ENCODE measurements at places on chromosomes 16 and 17. TPM values are rescaled to one million over a fixed set of nuclear protein-coding genes. Genes with fewer than 3 reads are reported as not detected.

- no peak for DNase-seq
Measured at GRCh38 chr16:67672306-67672705, 5.7 kb downstream of the C16orf86 start.

DNA sequence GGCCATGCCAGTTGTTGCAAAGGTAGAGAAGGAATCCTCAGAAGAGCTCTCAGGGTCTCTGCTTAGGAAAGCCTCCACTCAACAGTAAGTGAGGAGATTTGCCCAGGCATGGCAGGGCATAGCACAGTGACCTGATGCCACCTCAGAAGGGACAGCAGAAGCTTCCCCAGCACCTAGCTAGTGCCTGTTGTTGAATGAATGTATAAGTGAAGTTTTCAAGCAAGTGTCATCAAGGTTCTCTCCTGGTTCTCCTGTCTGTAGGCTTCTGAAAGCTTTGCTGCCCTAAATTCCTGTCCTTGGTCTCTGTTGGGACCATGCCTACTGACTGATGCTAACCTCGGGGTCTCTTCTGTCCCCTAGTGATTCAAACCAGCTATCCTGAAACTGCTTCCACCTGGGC, 114.9 kb upstream of the TBX2 start:
- DNase-seq = no peak

GRCh38 chr17:70107441-70107840, 32.4 kb downstream of the KCNJ16 start:
- no peak for DNase-seq

DNA sequence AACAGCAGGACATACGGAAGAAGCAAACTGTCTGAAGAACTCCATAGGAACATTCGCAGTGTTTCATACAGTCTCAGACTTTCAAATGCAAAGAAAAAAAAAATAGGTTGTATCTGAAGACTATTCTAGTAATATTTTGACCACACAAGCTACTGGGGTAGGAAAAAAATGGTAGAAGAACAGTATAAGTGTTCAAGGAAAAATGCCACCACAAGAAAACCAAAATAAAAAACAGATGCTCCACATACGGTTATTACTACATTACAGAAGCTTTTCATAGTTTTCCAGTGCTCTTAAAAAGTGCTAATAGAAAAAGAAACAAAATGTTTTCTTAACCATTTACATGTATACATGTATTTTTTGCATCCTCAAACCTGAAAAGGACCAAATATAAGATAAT, 3.7 kb downstream of the NCOR1 start:
- DNase-seq = no peak

DNA sequence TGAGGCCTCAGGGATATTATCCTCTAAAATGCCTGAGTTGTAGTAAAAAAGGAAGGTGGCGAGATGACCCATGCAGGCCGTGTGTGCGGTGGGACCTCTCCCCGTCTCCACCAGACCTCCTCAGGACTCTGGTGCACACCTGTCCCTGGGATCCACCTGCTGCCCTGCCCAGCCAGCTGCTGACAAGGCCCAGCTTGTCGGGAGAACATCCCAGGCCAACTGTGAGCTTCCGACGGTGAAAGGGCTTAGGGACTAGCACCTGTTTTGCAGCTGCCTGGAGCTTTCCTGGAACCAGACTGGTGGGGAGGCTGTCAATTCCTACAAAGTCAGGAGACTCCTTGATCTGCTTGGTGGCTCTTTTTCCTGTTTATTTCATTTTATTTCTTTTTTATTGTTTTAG, 11.6 kb downstream of the IL34 start:
- peak; percentile 79 for DNase-seq

GRCh38 chr16:35506018-35506897, 2046.8 kb downstream of the TP53TG3F start:
- no peak for DNase-seq

- DNase-seq = no peak
Measured at GRCh38 chr17:26962255-26963162, 331.4 kb upstream of the WSB1 start.

GRCh38 chr16:87062569-87063442, 254.4 kb downstream of the C16orf95 start:
- peak; percentile 88 for DNase-seq

- DNase-seq = no peak
Measured at GRCh38 chr17:77908501-77908900, 50.0 kb upstream of the TNRC6C start.

DNA sequence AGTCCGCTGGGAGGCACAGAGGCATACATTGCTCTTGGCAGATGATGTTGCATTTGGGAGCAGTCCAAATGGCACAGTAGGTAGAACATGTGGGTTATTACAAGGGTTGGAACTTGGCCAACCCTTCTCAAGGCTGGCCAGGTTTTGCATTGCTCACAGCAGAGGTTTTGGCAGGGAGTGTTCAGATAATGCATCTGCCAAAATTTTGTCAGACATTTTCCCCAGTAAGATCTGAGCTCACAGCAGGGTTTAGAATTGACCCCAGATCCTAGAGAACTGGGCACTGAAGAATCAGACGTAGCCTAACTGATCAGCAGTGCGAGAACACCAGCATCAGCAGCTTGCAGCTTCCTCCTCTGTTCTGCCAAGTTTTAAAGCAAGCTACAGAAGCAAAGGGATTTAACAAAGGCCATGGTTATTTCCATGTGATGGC, 468.8 kb upstream of the KIF2B start:
- peak; percentile 93 for DNase-seq

DNA sequence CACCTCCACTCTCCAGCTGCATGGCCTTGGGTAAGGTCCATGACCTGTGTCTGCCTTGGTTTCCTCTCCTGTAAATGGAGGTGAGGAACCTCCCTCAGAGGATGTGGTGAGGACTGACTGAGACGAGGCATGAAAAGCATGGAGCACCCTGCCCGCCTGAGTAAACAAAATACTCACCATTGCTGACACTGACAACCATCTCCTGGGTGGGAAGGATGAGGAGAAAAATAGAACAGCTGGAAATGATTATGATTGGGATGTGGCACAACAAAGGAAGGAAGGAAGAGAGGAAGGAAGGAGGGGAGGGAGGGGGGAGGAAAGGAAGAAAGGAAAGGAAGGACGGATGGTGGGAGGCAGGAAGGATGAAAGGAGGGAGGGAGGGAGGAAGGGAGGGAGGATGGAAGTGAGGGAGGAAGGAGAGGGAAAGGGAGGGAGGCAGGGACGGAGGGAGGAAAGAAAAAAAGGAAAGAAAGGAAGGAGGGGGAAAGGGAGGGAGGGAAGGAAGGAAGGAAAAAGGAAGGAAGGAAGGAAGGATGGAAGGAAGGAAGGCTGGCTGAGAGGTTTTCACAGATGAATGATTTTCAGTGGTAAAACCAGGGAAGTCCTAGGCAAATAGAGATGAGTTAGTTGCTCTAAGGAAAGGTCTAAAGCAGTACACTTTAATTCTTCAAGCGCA, 276.5 kb upstream of the XYLT1 start:
- DNase-seq = no peak

- no peak for DNase-seq
Measured at GRCh38 chr17:4003501-4004421, 39.5 kb upstream of the ATP2A3 start.

DNA sequence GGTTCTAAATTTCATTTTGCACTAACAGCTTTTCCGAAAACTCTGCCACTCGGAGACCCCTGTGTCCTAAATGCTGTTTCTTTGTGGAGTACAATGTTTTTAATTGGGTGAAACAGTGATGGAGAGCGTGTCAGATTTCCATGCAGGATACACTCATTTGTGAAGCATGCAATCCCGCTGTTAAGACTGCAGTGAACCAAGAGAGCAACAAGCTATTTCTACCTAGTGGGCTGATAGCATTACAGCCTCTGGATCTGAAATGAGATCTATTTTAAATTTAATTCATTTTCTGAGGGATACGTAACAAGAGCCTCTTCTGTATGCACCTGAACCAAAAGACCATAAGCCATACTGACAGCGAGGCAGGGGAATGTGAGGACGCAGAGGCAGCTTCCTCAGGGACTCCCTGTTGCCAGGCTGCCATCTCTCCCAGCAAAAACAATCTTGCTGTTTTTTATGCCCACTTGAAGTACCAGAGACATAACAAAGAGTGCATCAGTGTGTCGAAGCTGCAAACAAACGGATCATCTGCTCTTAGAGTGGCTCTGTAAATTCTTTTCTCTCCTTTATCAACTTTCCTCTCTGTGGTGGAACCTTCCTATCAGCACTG, 199.9 kb upstream of the COX10 start:
- DNase-seq = no peak

- no peak for DNase-seq
Measured at GRCh38 chr17:80002690-80003490, 32.8 kb downstream of the TBC1D16 start.

- peak; percentile 23 for DNase-seq
Measured at GRCh38 chr17:52201767-52202519, 43.4 kb upstream of the CA10 start.

DNA sequence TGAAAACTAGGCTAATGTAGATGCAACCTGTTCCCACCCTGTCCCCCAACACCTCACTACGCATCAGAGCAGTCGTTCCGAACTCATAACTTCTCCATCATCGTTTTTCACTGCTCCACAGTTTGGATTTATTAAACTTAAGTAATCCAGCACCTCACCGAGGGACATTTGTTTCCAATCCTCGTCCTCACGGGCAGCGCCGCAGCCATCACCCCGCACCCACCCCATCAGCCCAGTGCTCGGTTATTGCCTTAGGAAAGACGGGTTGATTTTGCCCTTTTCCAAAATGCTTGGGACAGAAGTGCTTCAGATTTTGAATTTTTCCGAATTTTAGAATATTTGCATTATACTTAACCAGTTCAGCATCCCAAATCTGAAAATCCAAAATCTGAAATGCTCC, 71.0 kb upstream of the DOC2B start:
- DNase-seq = no peak

DNA sequence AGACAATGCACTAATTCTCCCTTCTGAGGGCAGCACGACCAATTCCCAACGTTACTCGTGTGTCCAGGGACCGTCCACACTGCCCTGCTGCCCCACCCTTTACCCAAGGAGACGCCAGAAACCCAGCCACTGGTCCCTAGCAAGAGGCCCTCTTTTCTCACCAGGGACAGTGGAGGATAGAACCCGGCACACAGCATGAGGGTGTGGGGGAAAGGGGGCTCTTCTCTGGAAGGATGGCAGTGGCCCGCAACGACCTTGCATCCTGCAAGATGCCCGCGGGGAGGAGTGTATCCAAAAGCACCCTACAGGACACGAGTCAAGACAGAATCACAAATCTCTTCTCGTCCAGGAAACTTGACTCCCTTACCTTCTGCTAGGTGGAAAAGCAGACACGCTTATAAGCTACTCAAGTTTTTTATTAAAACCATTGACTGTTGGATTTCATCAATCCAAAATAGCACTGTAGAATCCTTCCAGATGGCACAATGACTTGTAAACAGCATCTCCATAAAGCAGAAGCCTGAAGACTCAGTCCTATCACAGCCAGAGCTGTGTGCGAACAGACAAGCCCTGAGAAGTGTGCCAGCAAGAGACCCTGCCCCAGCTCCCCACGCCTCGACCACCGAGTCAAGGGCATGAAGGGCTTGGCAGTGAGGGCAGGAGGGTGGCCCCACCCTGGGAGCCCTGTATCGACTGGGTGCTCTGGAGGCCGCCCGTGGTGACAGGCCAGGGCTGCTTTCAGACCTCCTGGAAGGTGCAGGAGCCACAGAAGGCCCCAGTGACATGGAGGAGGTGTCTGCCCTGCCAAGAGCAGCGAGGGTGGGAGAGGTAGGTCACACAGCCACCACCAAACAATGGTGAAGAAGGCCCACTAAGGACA, 103.8 kb downstream of the ANKRD11 start:
- no peak for DNase-seq

DNA sequence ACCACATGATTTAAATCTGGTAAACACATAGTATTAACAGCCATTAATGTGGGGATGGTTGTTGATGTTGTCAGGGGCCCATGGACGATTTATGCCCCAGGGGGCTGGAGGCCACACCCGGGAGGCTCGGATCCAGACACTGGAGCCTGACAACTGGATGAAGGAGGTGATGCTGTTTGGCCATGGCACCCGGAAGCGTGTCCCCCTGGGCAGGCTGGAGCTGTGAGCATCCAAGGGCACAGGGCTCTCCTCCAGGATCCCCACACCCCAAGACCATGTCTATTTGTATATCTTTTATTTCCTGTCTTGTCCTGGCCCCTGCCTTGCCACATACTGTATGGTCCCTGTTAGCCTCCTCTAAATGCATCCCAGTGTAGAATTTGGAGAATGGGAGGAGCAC, 4.6 kb downstream of the RSAD1 start:
- no peak for DNase-seq

DNA sequence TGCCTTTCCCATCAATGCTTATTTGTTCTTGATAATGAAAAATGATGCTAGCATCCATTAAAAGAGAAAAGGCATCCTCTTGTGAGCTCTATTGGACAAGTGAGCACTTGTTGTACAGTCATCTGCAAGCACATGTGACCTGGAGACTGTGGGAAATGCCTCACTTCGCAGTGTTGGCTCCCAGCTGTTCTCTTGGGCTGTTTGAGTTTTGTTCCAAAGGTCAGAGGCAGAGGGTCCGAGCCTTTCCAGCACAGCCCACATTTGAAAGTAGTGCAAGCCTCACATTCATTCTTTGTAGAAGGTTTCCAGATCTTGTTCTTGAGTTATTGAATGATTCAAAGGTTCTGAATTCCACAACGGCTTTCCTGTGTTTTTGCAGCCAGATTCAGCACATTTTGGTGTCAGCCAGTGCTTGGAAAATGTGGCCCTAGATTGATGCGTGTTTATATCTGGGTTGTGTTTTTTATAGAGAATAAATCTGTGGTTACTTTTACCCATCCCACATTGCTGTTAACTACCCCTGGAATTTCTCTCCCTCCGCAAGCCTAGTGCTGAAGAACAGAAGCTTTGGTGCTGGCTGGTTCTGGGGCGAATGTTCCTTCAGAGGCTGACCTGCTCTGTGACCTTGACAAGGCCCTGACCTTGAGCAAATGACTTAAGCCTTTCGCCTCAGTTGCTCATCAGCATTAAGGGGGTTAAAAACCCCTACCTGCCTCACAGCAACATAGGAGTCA, 49.8 kb downstream of the CDH1 start:
- peak; percentile 89 for DNase-seq

- DNase-seq = no peak
Measured at GRCh38 chr16:530111-530817, 2.8 kb downstream of the CAPN15 start.

- peak; percentile 100 for DNase-seq
Measured at GRCh38 chr17:47970725-47971499, at the start of gene CDK5RAP3. Gene CDK5RAP3 (plus strand): TSS chr17:47971113. CDS start chr17:47971147, 34 bp downstream.

GRCh38 chr17:29010129-29010528, 4.3 kb upstream of the SEZ6 start:
- no peak for DNase-seq

Gene PMP22
- 242 TPM for total RNA-seq

Gene ATP6V0A1
- 69.5 TPM for total RNA-seq

Gene MT1F
- total RNA-seq = 8.2 TPM

Gene KCNH6
- total RNA-seq = 0.31 TPM

Gene LONP2
- total RNA-seq = 69.3 TPM

Gene GNGT2
- 0.92 TPM for total RNA-seq

Gene CACNG3
- not detected for total RNA-seq

Gene ZFPM1
- 0.41 TPM for total RNA-seq

Gene OTOP3
- 1.4 TPM for total RNA-seq

Data from tongue (tissue), 3 donors.